ENCODE measurements at places on chromosomes 3 and 15.

DNA sequence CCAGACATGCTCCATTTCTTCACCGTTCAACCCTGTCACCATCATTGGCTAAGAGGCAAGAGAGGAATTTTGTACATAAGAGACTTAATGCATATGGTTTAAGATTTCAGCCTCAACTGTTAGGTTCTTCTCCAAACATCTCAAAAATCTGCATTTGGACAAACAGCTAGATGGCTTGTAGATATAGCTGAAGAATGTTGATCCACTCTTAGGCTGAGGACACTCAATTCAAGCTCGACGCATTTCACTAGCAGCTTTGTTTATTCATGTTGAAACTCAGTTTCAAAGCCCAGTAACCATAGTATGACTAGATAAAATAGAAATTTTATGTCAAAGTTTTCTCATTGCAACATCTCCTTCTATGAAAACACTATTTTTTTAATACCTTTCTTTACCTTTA is 208.2 kb downstream of the THRB start:
- DNase-seq, result no peak

DNA sequence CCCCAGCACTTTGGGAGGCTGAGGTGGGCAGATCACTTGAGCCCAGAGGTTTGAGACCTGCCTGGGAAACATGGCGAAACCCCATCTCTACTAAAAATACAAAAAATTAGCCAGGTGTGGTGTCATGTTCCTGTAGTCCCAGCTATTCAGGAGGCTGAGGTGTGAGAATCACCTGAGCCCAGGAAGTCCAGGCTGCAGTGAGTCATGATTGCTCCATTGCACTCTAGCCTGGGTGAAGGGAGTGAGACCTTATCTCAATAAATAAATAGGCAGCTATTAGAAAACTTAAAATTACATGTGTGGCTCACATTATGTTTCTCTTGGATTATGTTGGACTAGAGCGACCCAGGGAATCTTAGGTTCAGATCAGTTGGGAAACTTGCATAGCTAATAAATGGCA is 69.7 kb downstream of the RPLP1 start:
- no peak for DNase-seq

DNA sequence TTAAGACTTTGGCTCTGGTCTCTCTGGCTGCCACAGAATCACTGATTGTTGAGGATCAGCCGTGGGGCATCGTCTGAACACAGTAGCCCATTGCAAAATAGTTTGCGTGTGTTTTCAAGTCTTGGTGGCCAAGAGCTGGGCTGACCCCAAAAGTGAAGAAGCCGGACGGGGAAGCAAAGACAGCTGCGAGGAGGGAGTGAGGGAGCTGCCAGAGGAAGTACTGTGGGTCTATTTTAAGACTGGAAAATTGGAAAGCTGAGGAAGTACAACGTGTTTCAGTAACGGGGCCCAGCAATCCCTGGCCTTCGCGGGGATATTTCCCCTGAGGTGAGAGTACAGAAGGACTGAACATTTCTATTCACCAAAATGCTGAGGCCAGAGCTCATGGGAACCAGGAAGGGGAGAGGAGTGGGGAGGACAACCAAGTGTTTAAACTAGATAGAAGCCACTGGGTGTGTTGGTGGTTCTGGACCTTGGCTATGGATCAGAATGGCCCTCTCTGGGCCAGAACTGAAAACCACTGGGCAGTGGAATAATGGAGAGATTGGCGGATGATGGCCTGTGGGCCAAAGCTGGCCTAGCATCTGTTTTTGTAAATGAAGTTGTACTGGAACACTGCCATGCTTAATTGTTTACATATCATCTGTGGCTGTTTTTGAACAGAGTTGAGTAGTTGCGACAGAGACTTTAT is 34.1 kb upstream of the LIMD1 start:
- DNase-seq, result no peak

GRCh38 chr15:41507820-41508290 is 5.8 kb downstream of the LTK start:
- no peak for DNase-seq

GRCh38 chr3:196868297-196868661 is 559 bp downstream of the SENP5 start:
- DNase-seq, result no peak

DNA sequence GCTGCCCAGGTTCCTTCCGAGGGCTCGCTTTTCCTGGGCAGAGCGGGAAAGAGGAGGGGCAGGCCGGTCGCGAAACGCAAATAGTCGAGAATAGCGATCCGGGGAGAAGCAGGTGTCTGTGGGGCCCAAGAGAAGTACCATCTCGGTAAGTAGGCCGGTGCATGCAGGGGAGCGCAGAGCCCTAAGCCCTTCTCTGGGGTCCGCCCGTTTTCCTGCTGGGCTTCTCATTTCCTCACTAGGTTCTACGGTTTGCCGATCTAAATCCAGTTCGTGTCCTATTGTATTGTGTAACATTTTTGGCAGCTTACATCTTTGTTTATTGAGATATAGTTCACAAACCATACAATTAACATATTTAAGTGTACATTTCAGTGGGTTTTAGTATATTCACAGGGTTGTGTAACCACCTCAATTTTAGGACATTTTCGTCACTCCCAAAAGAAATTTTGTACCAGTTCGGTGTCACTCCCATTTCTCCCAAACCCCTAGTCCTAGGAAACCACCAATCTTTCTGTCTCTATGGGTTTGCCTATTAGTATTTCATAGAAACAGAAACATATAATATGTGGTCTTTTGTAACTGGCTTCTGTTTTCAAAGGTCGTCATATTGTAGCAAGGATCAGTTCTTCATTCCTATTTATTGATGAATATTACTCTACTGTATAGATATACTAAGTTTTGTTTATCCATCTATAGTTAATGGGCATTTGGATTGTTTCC is 6.8 kb upstream of the TRIM69 start:
- no peak for DNase-seq

DNA sequence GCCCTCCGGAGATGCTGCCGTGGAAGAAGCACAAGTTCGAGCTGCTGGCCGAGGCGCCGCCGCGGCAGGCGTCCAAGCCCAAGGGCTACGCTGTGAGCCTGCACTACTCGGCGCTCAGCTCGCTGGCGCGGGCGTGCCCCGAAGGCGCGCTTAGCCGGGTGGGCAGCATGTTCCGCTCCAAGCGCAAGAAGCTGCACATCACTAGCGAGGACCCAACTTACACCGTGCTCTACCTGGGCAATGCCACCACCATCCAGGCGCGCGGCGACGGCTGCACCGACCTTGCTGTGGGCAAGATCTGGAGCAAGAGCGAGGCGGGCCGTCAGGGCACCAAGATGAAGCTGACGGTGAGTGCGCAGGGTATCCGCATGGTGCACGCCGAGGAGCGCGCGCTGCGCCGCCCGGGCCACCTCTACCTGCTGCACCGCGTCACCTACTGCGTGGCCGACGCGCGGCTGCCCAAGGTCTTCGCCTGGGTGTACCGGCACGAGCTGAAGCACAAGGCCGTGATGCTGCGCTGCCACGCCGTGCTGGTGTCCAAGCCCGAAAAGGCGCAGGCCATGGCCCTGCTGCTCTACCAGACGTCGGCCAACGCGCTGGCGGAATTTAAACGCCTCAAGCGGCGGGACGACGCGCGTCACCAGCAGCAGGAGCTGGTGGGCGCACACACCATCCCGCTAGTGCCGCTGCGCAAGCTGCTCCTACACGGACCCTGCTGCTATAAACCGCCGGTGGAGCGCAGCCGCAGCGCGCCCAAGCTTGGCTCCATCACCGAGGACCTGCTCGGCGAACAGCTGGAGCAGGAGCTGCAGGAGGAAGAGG is 1.3 kb downstream of the FAM43A start:
- no peak for DNase-seq

DNA sequence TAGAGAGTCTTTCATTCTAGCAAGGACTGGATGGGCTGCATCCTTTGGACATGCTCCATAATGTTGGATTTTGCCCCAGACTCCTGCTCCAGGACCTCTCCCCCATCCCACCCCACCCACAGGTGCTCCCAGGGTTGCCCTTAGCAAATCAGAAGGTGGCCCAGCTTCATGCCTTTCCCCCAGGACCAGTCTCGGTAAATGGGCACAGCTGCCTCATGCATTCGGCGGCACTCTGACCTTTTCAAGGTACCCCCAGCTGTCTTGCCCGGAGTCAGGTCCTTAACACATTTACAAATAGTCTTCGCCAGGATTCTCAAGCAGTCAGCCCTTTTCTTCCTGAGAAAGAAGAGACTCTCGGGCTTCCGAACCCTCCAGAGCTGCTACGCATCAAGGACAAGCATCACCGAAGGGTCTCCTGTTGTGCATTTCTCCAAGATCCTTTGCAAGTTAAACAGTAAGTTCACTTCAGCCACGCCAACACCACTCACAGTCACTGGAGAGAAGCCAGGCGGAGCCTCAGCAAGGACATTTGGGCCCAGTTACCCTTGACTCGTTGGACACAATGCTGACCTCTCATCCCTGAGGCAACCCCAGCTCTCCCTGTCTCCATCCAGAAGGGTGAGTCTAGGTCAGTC is 287.8 kb downstream of the FAM43A start:
- no peak for DNase-seq

DNA sequence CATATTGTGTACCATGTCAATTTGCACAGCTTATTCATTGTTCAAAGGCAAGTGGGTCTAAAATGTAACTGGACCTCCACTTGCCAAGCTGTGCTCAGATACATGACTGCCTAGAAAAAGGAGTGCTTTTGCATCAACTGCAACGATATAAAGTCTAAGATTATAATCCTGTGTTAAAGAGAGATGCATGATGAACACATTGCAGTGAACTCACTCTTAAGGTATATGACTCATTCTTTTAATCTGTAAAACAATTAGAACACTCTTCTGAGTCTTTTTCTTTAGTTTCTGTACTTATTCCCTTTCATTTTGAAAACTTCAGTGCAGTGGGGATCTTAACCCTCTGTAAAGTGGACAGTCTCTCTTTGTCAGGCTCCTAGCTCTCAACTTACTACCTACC is 982.8 kb downstream of the ROBO1 start:
- no peak for DNase-seq

DNA sequence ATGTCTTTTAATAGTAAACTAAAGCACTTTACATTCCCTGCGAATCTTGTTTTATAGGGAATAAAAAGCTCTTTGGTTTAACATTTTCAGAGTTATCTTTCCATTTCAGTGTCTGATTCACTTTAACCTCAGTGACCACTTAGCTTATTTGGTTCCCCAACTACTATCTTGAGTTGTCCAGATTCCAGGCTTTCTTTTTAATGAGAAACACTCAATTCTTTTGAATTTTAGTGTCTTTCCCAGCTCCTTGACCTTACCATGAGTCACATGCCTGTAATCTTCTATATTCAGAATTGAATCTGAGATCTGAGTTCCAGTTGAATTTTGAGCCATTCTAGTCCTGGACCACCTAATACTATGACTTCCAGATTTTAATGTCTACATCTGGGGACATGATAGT is 144.4 kb downstream of the KCNAB1 start:
- no peak for DNase-seq

DNA sequence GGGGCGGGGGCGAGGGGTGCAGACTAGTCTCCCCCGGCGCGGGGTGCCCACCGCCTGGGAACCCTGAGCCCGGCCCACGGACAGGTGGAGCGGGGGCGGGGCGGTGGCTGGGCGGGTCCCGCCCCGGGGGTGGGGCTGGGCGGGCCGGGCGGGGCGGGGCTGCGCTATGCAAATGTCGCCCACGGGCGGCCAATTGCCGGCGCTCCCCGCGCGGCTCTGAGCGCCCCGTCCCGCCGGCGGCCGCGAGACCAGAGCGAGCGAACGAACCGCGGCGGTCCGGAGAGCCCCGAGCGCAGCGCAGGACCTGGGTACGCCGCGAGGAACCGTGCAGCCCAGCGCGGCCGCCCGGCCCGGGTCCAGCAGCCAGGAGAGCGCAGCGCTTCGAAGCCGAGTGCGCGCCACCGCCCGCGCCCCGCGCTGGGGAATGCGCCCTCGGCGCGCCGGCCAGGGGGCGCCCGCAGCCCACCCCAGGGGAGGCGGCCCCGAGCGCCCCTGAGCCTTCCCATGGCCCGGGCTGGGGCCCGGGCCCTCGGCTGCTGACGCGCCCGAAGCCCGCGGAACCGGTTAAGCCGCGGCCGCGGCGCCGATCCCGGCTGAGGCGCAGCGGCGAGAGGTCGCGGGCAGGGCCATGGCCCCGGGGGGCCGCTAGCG is at the start of gene SEMA3F:
Gene SEMA3F (plus strand): TSS at position 485 of the 651 bp plus-strand sequence. CDS start 4,299 bp downstream, outside the sequence.
- peak; percentile 24 for DNase-seq

GRCh38 chr3:123085932-123086627 is 19.3 kb downstream of the PDIA5 start:
- no peak for DNase-seq

DNA sequence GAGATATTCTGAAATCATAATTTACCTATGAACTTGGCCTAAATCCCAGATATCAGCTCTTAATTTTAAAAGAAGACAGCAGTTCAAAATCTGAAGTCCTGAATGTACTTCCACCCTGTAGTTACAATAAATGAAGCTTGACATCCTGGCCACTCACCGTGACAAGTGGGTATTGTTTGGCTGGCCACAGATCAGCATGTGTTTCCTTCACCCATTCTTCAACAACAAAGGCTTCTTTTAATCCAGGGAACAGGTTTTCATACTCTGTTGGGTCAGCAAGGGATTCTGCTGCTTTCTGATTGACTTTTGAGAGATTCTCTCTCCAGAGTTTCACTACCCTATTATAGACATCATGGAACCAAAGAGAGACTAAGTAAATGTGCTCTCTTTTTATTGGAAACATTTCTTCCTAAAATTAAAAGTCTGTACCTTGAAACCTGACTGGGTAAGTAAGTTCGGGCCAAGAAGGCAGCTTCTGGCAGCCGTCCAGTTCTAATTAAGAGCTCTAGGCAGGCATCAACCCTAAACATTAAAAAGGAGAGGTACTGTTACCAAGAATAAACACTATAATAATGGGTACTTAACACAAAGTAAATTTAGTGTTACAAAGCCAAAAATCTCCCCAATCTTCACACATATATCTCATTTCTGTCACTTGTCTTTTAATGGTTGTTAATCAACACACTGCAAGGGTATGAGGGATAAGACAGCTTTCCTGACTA is 15.2 kb downstream of the MRPS22 start:
- no peak for DNase-seq

- DNase-seq, result no peak
These were observed 81.6 kb downstream of the STT3B start for GRCh38 chr3:31614162-31614921.

- no peak for DNase-seq
These were observed 44.9 kb upstream of the TMC3 start for GRCh38 chr15:81418891-81419290.

DNA sequence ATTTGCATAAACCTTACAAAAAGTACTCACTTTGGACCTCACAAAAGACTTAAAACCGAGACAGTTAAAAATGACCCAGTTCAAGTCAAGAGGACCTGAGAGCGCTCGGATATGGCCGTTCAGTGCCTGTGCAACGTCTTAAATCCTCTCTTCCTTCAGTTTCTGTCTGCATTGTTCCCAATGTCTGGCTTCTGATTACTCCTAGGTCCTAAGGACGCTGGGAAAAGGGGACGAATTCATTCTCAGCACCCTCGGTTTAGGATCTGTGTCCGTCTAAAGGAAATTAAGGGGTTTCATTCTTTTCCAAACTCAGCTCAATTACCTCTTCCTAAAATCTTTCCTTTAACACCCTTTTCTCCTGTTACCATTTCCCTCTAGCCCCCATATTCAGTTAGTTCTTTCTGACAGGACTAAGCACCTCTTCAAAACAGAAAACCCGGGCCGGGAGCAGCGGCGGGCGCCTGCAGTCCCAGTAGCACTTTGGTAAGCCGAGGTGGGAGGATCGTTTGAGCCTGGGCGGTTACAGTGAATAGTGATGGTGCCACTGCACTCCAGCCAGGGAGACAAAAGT is 970 bp downstream of the DPPA4 start:
- DNase-seq, result no peak

GRCh38 chr3:1135194-1135593 is 42.4 kb downstream of the CNTN6 start:
- no peak for DNase-seq

Data from activated CD4-positive, CD25-positive, alpha-beta regulatory T cell treated with anti-CD3 and anti-CD28 coated beads, Interleukin-2, amount 50 U/mL, for 16 hours (primary cell).